Bone marrow (tissue), 2 donors: ENCODE measurements at places on chromosomes 13 and 19.

DNA sequence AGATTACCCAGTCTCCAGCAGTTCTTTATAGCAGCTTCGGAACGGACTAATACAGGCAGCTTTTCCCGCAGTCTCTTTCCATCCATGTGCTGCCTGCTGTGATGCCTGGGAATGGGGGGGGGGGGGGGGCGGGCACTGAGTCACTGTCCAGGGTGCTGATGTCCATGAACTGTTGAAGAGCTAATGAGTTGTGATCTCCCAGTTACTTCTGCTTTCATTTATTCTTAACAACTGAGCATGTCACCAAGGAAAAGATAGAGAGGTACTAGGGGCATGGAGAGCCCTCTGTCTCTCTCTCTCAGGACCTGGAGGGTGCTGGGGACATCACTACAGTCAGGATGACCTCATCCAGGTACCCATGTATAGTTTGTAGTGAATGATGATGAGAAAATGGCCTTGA is 20.3 kb upstream of the CEACAM1 start:
- no peak for DNase-seq

- no peak for DNase-seq
Observed at GRCh38 chr19:2624537-2625091, 77.9 kb downstream of the GNG7 start.

GRCh38 chr13:58933475-58933874 is 1230.3 kb downstream of the DIAPH3 start:
- no peak for DNase-seq

GRCh38 chr19:7788933-7789323 is 25.9 kb downstream of the CLEC4M start:
- no peak for DNase-seq

- no peak for DNase-seq
Observed at GRCh38 chr13:32824675-32825074, 191.5 kb upstream of the KL start.

- DNase-seq: no peak
Observed at GRCh38 chr13:110341445-110342244, 34.6 kb downstream of the COL4A2 start.

GRCh38 chr13:46683676-46684260 is 113.2 kb downstream of the ESD start:
- no peak for DNase-seq

GRCh38 chr19:48635263-48635965 is 1.8 kb downstream of the DBP start:
- DNase-seq: peak; percentile 48

DNA sequence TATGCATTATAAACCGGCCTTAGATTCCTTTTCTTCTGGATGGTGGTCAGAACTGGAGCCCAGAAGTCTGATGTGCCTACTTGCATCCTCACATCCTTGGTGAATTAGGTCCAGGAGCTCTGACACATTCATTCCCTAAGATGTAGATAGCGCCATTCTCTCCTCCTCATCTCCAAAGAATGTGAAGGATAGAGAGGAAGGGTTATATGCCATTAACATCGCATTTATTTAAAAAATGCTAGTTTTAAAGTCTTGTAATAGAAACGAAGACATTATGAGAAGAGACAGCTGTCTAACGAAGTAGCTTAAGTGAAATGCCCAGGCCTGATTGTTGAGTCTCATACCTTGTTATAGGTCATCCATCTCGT is 9.7 kb downstream of the MBNL2 start:
- no peak for DNase-seq

DNA sequence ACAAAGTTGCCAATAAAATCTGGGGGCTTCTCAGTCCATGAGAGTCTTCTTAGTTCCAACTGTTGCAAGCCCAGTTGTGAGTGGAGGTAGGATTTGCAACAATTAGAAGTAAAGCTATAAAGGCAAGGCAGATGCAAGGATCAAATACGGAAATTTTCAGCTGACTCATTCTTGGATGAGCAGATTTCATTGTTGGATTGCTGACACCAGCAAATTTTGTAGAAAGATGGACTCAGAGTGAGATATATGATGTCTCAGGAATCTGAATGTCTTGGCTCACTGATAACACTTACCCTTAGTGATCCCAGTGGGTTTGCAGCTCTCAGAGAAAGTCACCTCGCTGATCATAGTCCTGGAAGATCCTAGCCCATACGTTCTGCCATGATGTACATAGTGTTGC is 209.0 kb downstream of the GPC6 start:
- no peak for DNase-seq

DNA sequence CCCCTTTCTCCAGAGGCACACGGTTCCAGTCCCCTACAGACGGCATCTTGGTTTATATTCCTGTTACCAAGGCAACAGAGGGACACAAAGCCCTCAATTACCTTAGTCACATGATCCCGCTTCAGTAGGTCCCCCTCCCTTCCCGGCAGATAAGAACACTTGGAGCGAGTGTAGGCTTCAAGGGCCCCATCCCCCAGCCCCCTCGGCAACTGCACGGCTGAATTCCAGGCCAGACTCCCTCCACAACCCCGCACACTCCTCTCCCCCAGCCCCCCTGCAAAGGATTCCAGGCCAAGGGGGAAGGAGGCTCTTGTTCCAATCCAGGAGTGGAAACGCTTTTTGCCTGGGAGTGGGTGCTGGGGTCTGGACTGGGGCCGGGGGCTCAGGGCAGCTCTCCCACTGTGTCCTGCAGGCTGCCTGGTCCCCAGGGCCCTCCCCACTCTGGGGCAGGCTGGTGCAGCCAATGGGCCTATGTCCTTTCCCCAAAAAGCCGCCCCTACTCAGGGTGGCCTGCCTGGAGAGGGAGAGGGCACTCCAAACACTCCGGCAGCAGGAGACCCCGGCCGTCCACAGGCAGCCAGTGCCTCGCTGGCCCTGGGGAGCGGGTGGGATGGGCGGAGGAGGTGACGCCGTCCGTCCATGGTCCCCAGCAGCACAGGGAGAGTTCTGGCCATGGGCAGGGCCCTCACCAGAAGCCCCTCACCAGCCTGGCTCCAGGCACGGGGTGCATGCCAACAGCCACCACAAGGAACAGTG is 62.6 kb downstream of the MLLT1 start:
- no peak for DNase-seq

- no peak for DNase-seq
Observed at GRCh38 chr13:30721936-30722335, 13.4 kb upstream of the ALOX5AP start.

- DNase-seq: no peak
Observed at GRCh38 chr19:54606230-54606629, 12.8 kb downstream of the LILRA1 start.

- DNase-seq: no peak
Observed at GRCh38 chr19:944663-945241, 18.9 kb downstream of the ARID3A start.

GRCh38 chr13:31818236-31818635 is 78.9 kb downstream of the RXFP2 start:
- no peak for DNase-seq

DNA sequence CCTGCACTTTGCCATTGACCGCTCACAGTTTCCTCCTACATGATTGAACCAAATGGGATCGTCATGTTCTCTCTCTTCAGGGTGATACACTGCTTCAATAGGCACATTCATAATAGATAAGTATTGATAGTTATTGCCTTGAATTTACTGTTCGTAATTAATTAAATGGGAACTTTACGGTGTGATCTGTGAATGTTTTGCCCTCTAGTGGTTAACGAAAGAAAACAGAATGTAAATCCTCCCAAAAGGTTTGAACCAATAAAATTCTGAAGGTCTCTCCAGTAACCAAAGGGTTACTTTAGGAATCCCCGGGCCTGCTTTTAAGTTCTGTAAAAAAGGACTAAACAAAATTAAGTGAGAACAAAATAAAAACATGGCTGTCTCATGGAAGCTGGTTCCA is 389.3 kb downstream of the DACH1 start:
- no peak for DNase-seq

GRCh38 chr19:1705367-1705766 is 47.9 kb upstream of the ONECUT3 start:
- DNase-seq: no peak

DNA sequence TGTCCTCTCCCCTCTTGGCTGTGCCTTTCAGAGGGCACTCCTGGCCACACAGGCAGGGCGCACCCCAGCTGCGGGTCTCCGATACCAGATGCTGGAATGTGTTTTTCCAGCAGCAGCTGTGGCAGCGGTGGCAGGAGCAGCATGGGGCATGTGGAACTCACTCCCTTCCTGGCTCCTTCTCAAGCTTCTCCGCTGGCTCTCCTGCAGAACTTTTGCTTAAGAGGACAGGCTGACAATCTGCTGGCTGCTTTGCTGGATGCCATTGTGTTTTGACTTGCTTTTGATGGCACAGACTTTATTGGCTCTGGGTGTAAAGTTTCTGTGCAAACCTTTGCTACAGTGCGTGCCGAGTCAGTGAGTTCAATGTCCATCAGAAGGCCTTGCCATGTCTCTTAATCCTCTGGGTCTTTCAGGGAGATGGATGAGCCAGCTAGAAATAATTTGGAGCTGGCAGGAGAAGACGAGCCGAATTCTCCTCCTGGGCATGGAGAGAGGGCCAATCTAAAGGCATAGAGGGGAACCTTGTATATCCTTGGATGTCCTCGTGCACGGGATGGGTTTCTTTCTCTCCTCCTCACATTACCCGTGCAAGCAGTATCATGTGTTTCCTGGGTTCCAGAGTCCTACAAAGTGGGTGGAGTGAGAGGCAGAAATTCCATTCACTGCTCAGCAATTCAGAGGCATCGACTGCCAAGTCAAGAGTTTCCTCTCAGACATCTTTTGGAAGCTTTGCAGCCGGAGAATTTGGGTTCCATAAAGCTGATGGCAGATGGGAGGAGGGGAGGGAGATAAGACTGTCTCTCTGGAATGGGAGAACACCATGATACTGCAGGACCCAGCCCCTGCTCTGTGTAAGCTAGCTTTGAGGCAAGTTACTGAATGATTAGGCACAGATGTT is 231.2 kb downstream of the FGF9 start:
- DNase-seq: no peak

DNA sequence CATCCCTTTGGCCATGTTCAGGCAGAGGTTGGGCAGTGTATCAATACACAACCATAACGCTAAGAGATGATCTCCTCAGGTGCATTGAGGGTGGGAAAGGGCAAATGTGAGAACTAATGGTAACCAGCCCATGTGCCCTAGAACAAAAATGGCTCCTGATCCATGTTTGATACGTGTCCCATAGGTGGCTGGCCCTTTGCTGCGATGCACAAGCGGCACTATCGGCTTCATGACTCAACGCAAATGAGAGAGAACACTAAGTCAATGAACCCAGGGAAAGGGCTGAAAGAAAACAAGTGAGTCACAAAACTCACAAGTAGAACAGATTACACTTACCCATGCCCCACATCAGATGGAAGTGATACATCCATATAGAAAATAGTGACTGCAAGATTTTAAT is 201.7 kb downstream of the ABCC4 start:
- no peak for DNase-seq

DNA sequence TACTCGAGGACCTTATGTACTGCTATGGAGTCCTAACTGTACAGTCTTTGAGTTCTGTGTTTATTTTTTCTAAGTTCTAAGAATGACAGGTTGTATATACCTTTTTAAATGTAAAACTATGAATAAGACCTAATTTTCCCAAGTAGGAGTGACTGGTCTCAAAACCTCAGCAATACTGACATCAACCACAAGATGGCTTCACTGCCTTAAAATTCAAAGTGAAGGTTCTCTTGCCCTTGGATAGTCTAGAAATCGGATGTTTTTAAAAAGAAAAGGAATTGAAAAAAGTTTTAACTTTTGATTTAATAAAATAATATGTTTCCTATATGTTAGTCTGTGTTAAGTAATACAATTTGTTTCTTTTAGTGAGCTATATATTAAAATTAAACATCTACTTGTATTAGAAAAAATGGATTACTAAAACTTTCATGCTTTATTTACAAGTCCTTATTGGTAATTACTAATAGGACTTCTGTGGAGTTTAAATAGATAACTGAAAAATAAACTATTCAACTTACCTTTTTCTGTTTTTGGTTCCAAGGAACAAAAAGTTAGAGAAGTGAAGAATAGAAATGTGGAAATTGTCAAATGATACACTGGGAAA is 52.0 kb downstream of the TDRD3 start:
- DNase-seq: peak; percentile 9

DNA sequence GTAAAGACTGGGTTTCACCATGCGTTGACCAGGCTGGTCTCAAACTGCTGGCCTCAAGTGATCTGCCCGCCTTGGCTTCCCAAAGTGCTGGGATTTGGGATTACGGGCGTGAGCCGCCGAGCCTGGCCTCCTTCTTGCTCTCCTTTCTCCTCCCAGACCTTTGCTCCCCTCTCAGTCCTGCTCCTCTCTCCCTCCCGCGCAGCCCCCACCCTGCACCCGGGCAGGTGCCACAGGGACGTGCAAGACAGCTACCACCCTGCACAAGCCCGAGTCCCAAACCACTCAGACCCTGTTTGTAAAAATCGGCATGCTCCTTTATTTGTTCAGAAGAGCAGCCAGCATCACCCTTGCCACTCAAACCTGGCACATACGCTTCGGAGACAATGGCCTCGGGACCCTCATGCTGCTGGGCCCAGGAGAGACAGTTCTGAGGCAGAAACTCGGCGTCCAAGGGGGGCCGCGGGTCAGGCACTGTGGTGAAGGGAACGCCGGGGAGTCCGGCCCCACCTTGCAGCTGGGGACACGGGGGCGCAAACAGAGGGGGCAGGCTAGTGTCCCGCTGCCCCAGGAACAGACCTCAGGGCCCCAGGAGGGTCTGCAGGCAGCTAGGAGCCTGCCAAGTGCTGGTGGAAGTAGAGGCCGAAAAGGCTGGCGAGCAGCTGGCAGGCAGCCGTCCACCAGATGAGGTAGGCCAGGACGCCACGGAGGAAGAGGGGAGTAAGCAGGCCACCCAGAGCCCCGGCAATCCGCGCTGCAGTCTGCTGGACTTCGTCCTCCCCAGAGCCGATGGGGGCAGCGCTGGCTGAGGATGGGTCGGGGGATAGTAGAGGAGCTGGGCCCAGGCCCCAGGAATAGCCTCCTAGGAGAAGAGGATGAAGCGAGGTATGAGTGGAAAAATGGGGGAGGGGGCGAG is 18.7 kb downstream of the TMEM161A start:
- no peak for DNase-seq

GRCh38 chr19:39413272-39413910 is 922 bp downstream of the PLEKHG2 start:
- DNase-seq: no peak
